ENCODE measurements at places on chromosomes 6 and 20.

DNA sequence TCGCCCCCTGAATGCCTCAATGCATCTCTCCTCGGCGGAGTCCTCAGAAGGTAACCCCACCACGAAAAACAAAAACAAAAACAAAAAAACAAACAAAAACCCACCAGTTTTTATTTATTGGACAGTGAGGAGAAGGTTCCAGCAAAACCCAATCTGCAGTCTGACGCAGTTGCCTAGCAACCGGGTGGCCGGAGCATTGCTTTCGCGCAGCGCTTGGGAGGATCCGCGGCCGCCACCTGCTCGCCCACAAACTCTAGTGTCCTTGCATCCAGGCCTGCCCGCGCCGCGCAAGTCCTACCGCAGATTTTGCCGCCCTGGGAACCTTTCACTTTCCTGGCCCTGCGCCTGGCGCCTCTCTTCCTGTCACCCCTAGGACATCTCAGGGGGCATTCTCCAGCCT lies 17.6 kb downstream of the TFAP2B start:
- DNase-seq = no peak

DNA sequence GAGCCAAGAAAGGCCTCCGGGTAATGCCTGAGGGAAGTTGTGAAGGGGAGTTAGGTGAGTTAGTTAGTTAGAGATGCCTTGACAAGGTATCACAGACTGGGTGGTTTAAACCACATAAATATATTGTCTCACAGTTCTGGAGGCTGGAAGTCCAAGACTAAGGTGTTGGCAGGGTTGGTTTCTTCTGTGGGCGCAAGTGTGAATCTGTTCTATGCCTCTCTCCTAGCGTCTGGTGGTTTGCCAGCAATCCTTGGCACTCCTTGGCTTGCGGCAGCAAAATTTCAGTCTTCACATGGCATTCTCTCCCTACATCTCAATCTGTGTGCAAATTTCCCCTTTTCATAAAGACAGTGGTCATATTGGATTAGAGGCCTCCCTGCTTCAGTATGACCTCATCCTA lies 29.7 kb upstream of the RANBP9 start:
- DNase-seq = no peak

GRCh38 chr6:142945446-142946180 lies 637 bp upstream of the HIVEP2 start:
- DNase-seq = peak; percentile 66

GRCh38 chr6:107083047-107083768 lies 32.1 kb downstream of the BEND3 start:
- no peak for DNase-seq

DNA sequence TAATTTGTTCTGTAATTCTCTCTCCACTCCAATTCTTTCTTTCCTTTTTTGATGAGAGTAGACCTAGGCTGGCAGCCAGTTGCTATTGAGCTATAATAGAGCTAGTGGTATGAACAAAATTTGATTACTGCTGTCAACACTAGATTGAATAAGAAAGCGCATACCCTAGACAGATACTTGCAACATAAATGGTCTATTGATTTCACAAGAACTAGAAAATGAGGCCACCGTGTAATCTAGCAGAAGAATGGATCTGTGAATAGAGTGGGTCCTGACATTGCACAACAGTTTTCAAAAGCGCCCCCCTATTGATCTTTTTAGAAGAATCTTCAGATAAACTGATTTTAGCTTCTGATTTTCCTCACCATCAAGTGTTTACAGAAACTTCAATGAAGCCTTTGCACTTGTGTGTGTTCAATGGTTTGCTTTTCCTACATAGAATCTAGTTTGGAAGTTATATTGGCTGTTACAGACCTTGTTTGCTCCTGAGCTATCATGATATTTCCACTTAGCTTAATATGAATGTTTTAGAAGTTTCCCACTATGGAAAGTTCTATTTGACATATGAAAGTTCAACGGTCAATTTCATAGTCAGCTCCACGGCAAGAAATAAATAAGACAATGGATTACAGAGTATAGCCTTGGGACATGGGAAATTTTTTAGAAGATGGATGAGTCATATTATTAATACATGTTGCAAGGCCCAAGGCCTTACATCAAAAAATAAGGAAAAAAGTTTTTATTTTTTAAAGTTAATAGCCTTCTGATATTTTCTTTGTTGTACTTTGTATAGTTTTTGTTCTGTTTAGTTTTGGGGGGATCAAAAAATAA lies 55.6 kb downstream of the UTRN start:
- DNase-seq = no peak

DNA sequence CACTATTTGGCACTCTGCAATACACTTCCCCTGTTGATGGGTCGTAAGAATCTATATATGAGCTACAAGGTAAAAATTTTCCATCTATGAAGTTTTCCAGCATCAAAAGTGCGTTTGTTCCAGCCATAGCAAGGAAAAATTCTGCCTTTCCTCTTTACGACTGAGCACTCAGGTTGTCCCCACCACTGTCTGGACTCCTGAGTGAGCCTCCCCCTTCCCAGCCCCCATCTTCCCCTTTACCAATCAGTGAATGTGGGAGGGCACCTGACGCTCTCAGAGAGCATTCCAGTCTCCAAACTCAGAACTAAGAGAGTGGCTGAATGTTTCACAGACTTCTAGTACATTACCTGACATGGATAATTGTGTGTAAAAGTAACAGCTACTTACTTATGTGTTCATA lies at the start of gene ALDH8A1:
Gene ALDH8A1 (minus strand): TSS at position 175 of the 400 bp plus-strand sequence. CDS start 48 bp downstream, at position 127.
- DNase-seq = no peak
